ENCODE measurements at places on chromosomes 2 and 18. TPM values are rescaled to one million over a fixed set of nuclear protein-coding genes. Genes with fewer than 3 reads are reported as not detected.

GRCh38 chr18:49967636-49968313 is 154.4 kb upstream of the ACAA2 start:
- DNase-seq: no peak

GRCh38 chr18:79558196-79558932 is 121.2 kb upstream of the CTDP1 start:
- no peak for DNase-seq

GRCh38 chr18:24727685-24728084 is 267.2 kb downstream of the HRH4 start:
- no peak for DNase-seq

DNA sequence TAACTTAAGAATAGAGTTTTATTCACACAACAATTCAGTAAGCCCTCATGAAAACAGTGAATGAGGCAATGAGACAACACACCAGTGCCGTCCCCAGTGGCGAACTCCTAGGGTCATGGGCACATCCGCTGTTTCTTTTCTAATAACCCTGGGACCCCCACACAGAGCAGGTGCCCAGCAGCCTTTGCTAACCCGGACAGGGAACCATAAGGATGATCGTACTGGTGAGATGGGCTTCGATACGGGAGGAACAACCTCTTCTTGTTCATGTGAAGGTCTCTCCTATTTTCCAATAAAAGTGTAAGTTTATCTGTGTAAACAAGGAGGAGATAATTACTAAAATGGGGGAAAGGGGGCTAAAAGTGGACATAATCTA is 97.4 kb upstream of the MGAT4A start:
- DNase-seq: no peak

The ORMDL1 gene
- total RNA-seq: 49.3 TPM

The IWS1 gene
- 51.6 TPM for total RNA-seq

- DNase-seq: no peak
Measured at GRCh38 chr2:227295806-227296205, 29.2 kb upstream of the MFF start.

GRCh38 chr2:159892990-159893810 is 95.2 kb upstream of the CD302 start:
- DNase-seq: no peak

GRCh38 chr2:231820786-231821303 is 34.6 kb downstream of the COPS7B start:
- no peak for DNase-seq

DNA sequence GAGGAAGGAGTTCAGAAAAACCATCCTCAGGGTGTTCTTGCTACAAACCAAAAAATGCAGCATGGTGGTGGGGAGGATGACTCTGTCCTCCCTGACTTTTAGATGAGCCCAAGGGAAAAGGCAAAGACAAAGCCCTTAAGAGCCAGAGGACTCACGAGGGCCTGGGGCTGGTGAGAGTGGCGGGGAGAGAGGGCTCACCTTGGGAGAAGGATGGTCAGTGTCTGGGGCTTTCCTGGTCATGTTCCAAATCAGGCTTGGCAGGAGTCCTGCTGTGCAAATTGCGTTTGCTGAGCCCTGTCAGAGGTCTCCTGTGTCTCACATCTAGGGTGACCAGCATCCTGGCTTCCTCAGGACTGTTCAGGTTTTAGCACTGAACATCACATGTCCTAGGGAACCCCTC is 4.7 kb downstream of the UGT1A1 start:
- no peak for DNase-seq

GRCh38 chr18:45526114-45526841 is 89.0 kb upstream of the SLC14A2 start:
- DNase-seq: peak; percentile 71

- no peak for DNase-seq
Measured at GRCh38 chr2:178874529-178875240, 67.5 kb upstream of the TTN start.

The DGUOK gene
- total RNA-seq: 86.3 TPM

DNA sequence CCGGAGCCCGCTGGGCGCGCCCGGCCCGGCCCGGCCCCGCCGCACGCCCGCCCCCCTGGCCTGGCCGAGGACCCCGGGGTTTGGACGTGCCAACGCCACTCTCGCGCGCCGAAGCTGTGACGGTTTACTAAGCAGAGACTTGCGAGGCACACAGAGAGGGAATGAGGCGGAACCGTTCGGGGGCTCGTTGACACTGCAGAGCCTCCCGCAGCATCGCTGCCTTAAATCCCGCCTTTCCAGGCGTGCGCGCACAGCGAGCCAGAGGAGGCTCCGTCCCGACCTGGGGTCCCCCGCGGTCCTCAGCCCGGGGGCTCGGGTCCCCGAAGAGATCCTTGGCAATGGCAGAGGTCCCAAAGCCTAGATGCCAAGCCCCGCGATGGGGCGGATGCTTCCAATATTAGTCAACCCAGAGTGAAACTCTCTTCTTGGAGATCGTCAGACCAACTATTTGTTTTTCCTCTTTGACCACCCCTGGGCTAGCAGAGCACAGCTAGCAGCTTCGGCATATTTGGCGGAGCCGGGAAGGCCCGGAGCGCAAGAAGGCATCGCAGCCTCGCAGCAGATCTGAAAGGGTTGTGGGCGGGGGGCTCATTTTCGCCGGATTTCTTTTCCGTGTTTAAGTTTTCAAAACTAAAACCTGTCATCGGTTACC is at the start of gene ZNF385B:
ZNF385B (minus strand) TSS at position 197 of the 652 bp plus-strand sequence.
- peak; percentile 18 for DNase-seq

GRCh38 chr18:79393181-79393634 is 2.5 kb upstream of the NFATC1 start:
- no peak for DNase-seq

The AP1S3 gene
- 14.3 TPM for total RNA-seq

The MC4R gene
- not detected for total RNA-seq

- no peak for DNase-seq
Measured at GRCh38 chr18:64409511-64409910, 260.6 kb upstream of the LINC00305 start.

DNA sequence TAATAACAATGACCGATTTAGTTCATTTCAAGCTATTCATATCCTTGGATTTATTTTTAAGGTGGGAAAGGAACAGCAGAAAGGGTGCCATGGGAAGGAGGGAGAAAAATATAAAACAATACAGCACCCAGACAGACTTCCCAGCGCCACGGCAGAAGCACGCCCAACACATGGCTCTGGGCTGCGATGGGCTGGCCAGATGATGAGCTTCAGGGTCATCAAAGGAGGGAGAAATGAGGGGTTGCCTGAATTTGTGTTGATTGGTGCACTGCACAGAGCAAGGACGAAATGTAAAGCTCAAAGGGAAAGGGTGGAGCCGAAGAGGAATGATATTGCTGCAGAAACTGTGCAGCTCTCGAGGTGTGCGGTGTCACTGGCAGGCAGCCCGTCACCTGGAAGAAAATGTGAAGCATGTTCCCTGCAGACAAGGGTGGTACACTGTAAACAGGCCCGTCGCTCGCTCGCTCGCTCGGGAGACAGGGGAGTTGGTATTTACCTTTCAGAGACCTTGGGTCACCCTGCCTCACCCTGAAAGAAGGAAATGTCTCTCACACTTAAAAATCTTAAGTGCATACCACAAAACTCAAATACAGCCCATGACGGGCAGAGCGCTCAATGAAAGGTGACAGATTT is 195.5 kb upstream of the CTAGE1 start:
- DNase-seq: no peak

The TM4SF20 gene
- total RNA-seq: not detected

GRCh38 chr2:152240559-152241231 is 65.1 kb upstream of the STAM2 start:
- peak; percentile 31 for DNase-seq

The THSD7B gene
- 0.14 TPM for total RNA-seq

- no peak for DNase-seq
Measured at GRCh38 chr2:12286347-12286746, 430.4 kb upstream of the TRIB2 start.

- DNase-seq: no peak
Measured at GRCh38 chr2:72949045-72949444, 31.7 kb downstream of the EMX1 start.

DNA sequence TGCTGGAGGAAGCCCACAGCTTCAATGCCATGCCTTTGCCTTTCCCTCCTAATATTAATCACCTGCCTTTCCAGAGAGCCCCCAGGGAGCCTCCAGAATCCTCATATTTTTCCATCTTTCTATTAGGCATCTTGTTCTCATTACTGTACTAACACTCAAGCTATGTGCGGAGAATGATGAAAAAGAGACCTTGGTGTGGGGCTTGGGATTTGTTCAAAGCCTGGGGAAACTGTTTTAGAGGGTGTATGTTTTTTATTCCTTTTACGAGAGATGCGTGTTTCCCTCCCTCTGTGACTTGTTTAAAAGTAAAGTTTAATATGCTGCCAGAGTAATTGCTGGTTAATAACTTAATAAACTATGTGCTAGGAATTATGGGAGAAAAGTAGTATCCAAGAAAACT is 102.4 kb upstream of the ZFP36L2 start:
- no peak for DNase-seq

The GPR39 gene
- total RNA-seq: 4.0 TPM

The POTEC gene
- total RNA-seq: not detected

- DNase-seq: peak; percentile 3
Measured at GRCh38 chr2:71647356-71647755, 194.0 kb downstream of the DYSF start.

- no peak for DNase-seq
Measured at GRCh38 chr2:158556124-158556523, 99.4 kb downstream of the PKP4 start.

The KCNIP3 gene
- 1.5 TPM for total RNA-seq

The CRYGD gene
- total RNA-seq: not detected

- no peak for DNase-seq
Measured at GRCh38 chr2:12767541-12767940, 50.8 kb downstream of the TRIB2 start.

The MC2R gene
- total RNA-seq: not detected

The TMEM247 gene
- not detected for total RNA-seq

DNA sequence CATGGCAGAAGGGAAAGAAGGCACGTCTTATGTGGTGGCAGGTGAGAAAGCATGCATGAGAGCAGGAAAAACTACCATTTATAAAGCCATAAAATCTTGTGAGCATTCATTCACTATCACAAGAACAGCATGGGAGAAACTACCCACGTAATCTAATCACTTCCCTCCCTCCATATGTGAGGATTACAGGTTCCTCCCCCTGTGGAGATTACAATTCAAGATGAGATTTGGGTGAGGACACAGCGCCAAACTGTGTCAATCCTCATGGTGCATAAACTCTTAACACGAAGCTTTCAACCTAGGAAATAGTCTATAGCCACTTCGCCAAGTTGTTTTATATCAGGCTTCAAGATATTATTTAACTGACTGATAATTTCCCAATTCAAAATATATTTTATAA is 595.5 kb downstream of the FBXO15 start:
- no peak for DNase-seq

GRCh38 chr18:60067426-60068210 is 167.8 kb downstream of the PMAIP1 start:
- no peak for DNase-seq

DNA sequence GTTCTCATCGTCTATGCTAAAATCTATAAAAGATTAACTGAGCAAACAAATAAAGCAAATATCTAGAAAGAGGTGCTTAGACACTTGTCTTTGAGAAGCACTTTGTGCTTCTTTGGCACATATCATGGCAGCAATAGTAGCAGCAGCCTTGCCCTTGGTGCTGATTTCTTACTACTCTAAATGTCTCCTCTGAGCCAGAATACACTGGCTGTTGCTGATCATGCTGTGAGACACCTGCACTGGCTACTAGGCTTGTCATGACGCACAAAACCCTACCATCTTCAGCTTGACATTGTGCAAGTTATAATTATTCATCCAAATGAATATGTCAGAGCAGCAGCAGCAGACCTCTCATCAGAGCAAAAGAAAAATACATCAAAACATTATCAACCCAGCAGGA is 46.7 kb downstream of the FANCL start:
- DNase-seq: no peak

DNA sequence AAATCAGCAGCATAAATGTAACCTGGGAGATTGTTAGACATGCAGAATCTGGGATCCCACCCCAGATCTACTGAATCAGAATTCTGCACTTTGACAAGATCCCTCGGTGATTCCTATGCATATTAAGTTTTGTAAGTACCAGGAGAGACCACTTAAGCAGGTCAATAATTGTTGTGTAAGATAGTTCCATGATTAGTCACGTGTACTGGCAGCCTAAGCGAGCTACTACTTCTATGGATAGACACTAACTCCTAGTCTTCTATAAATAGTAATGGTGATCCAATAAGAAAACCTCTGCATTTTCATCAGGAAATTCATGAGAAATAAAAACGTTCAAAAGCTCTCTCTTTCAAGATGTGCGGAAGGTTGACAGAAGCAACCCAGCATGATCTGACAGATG is 988.2 kb upstream of the CHAC2 start:
- DNase-seq: peak; percentile 50

- DNase-seq: no peak
Measured at GRCh38 chr2:189267491-189267890, 87.9 kb upstream of the COL5A2 start.

The KIF5C gene
- total RNA-seq: 24.3 TPM

DNA sequence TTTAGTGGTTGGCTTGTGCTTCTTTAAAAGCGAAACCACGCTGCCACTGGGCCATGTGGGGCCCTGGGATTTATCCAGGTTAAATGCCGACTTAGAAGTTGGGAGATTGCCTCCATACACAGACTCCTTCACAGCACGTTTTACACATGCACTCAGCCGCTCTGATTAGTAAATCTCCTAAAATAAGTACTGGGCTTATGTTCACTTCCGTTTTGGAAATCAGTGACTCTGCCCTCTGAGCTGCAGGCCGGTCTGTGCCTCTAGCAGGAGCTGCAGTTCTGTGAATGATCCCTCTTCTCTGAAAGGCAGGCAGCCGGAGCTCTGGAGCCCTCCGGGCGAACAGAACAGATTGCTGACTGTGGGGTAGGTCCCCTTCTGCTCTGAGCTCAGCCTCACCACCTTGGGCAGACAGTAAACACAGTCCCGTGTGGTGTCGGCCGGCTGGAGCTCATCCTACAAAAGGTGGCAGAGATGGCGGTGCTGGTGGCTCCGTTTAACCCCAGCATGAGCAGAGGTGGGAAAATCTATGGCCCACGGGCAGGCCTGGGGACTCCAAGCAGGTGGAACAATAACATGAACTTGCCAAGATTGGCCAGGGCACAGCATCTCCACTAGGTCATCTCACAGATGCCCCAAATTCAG is 9.8 kb upstream of the RAB17 start:
- DNase-seq: no peak
